ENCODE measurements at places on chromosomes 1 and 21.

DNA sequence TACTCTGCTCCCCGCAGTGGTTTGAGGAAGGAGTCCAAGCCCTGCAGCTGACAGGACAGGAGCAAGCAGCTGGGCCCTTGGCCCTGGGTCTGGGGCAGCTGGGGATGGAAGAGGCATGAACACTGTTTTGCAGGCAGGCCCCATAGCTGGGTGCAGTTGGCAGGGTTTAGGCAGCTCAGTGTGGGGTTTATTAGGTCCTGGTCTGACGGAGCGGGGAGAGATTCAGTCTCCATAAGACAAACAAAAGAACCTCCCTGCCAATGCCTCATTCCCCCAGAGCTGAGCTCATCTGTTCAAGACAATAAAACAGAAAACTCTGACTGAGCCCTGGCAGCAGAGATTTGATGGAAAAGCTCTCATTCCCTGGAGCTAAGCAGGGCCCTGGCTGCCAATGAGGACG lies 37.3 kb downstream of the OLFML2B start:
- DNase-seq = no peak

GRCh38 chr1:25020173-25020845 lies 90.2 kb upstream of the RUNX3 start:
- DNase-seq = no peak

DNA sequence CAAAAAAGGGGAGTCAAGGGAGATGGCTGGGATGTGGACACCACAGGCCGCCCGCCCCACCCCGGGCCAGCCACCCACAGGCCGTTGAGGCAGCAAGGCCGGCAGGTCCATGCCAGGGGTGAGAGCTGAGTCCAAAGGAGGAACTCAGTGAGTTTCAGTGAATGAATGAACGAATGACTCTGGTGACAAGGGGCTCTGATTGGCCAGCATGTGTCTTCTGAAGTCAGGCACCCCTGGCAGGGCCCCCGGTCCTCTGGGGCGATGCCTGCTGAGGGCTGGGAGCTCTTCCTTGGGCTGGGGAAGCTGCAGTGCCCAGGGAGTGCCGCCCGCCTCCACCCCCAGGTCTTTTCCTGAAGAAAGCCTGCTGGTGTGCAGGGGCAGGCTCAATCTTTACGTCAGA lies 236.1 kb upstream of the VAMP3 start:
- no peak for DNase-seq

DNA sequence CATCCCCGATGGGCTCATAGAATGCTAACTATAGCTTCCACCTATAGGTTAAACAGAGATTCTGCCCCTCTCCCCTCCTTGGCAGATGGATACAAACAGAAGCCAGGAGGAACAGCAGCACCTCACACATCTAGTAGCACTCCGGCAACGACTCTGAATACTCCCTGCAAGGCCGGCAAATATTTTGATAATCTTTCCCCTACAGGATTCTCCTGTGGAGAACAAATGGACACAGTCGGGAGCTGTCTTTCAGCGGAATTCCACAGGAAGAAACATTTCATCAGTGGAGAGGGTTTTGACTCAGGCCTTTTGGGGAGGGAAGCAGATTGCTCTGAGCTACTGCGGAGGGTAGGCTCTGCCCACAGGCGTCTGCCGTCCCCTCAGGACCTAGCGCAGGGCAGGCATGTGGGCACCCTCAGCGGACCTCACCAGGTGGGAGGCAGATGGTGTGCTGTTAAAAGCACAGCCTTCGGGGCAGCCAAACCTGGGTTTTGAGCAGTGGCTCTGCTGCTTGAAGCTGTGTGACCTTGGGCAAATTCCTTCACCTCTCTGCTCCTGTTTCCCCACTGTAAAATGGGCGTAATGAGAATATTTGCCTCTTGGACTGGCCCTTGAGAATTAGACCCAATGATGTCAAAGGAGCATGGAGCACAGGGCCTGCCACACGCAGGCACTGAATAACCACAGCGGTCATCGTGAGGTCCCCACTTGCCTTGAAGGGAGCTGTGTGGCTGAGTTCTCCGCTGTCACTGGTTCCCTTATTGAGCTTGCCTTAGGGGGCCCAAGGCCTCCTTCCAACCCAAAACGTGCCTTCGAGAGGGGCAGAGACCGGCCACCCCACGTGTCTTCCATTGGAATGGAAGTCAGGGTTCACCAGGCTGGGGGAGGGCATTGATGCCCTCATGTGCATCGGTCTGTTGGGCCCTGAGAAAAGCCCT lies 19.2 kb upstream of the BCAR3 start:
- no peak for DNase-seq

GRCh38 chr1:172874950-172875349 lies 175.8 kb downstream of the TNFSF18 start:
- DNase-seq = no peak

- no peak for DNase-seq
These were observed 114.5 kb upstream of the PLXNA2 start for GRCh38 chr1:208358651-208359050.

DNA sequence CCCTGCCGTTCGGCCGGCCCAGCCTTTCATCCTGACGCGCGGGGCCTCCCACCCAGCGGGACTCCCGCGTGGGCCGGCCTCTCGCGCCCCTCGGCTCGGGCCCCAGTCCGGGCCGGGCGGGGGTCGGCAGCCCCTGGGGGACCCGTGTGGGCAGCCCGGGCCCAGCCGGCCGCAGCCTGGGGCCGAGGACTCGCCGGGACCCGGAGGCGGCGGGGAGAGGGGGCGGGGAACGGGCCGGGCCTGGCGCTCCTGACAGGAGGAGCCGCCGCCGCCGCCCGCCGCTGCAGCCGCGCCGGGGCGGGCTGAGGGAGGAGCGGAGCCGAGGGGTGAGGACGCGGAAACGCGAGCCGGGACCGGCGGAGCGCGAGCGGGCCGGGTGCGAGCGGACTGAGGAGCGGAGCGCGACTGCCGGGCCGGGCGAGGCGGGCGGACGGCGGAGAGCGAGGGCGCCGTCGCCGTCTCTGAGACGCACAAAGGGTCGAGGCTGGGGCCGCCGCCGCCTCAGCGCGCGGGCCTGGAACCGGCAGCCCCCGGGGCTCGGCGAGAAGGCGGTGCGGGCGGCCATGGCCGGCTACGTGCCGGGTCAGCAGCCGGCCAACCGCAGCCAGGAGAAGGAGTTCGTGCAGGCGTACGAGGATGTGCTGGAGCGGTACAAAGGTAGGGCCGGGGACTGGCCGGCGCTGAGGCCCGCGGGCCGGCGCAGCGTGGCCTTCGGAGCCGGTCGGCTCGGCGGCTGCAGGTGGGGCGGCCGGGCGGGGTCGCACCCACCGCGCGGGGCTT lies 79.1 kb downstream of the NDUFS5 start:
- peak; percentile 53 for DNase-seq
